ENCODE measurements at places on chromosomes 3 and 15.

- DNase-seq, result no peak
Measured at GRCh38 chr15:57205996-57206395, 170.3 kb upstream of the CGNL1 start.

DNA sequence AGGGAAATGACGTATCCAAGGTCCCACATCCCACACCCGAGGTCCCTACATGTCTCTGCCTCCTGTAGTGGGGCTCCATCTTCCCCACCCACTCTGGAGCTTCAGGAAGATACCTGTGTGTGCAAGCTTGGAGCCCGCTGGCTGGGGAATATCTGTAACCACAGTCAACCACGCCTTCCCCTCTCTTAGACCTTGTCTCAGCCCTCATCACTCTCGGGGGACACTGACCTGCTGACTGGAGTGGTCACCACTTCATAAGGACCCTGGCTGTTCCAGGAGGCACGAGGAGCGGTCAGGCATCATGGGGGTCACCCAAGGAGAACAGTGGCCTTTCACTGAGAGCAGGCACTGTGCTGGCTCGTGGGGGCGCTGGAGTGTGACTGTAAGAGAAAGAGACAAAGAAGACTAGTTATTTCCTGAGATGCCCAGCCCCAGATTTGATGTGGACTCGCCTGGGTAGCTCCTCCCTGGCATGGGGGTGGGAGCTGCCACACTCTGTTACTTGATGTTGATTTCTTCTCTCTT lies 48.6 kb downstream of the CTXND1 start:
- DNase-seq, result no peak

GRCh38 chr3:102299125-102299877 lies 135.5 kb upstream of the ZPLD1 start:
- no peak for DNase-seq

DNA sequence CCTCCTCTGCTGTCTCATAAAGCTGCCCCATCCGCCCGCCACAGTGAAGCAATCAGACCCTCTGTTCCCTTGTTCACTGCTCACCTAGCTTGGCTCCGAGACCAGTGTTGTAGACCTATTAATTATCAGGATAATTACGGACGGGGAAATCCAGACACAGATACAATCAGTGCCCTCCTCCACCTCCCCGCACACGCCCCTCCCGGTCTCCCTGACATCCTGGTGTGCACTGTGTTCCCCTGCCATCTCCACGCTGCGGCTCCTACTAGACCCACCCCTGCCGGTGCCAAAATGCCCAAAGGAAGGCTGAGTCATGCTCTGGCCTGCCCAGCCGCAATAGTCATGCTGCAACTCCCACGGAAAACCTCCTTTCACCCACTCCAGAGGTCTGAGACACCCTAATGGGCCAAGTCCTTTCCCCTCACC lies 277.3 kb upstream of the TLE3 start:
- no peak for DNase-seq

DNA sequence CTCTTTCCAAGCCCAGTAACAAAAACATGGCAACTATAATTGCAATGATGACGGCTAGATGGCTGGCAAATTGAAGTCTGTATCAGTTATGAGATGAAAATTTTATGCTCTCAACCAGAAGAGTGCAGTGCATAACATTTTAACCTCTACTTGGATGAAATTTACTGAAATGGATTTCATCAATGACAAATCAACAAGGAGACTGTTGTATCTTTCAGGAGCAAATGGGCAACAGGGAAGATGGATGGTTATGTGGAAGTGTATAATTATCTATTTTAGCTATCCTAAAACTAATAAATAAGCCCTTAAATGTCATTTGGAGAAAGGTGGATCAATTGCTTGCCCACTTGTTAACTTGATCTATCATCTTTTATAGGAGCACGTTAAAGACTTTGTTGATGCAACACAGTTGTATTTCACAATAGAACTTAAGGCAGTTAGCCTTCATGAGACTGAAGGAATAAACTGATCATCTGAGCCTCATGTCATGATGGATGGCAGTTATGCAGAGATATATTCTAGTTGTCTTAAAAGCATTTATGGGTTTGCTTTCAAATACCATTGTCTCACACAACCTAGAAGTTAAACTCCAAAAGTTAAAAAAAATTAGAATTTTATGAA lies 315.1 kb upstream of the TBC1D5 start:
- DNase-seq, result no peak

DNA sequence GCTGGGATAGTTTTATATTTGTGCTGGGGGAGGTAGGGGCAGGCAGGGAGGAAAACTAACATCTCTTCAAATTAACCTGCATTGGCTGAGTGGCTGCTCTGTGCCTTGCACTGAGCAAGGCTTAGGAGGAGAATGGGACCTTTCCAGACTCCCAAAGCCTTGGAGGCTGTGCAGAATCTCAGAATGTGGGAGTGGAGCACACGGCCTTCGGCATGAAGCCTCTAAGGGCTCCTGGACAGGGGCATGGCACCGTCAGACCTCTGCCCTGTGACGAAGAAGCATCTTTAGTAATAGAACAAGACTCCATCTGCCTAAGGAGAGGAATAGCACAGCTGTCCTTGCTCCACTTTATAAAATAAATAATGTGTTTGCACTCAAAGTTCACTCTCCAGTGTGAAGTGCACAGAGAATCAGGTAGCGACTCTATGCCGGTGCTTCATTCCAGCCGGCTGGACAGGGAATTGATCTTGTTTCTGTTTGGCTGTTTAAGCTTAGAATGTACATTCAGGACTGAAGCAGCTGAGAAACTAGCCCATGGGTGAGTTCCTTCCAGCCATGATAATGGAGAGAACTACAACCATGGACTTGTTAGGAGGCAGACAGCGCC lies 228.5 kb upstream of the ADAMTS9 start:
- no peak for DNase-seq

DNA sequence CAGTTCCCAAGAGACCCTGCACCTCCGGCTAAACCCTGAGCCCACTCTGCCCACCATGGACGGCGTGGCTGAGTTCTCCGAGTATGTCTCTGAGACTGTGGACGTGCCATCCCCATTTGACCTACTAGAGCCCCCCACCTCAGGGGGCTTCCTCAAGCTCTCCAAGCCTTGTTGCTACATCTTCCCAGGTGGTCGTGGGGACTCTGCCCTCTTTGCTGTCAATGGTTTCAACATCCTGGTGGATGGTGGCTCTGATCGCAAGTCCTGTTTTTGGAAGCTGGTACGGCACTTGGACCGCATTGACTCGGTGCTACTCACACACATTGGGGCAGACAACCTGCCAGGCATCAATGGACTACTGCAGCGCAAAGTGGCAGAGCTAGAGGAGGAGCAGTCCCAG lies 4.0 kb downstream of the MAP1A start:
- no peak for DNase-seq

- peak; percentile 77 for DNase-seq
Measured at GRCh38 chr3:136994772-136995516, 37.2 kb downstream of the IL20RB start.

- no peak for DNase-seq
Measured at GRCh38 chr3:23114432-23114831, 88.7 kb upstream of the UBE2E2 start.

GRCh38 chr3:194800002-194800401 lies 114.3 kb downstream of the FAM43A start:
- DNase-seq, result no peak

GRCh38 chr3:124816206-124816605 lies 71.0 kb downstream of the ITGB5 start:
- DNase-seq, result no peak
